ENCODE measurements at places on chromosomes 2 and 18. TPM values are rescaled to one million over a fixed set of nuclear protein-coding genes. Genes with fewer than 3 reads are reported as not detected.

- H3K27ac ChIP-seq = no peak overlapping the region
- H3K4me1 ChIP-seq = no peaks in the 10 kb centered on the region
- H3K36me3 ChIP-seq = no peaks in the 10 kb centered on the region
Measured at GRCh38 chr2:164675687-164676086, 54.4 kb upstream of the GRB14 start.

DNA sequence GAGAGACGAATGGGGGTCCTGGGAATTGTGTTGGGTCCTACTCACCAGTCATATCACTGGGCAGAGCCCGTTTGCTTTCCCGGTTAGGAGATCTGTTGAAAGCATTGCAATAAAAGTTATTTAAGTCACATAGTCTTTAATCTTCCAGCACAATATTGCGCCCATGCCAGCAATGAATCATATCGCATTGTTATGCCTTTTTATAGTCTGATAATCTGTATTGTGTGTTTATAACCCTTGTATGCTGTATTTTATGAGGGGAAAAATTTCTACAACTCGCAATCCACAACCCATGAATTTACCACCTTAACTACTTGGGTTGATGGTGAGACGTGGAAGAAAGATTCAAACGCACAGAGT lies 211.9 kb upstream of the SMIM21 start:
- H3K27me3 ChIP-seq = no peaks in the 10 kb centered on the region
- H3K4me3 ChIP-seq = no peak overlapping the region
- no peaks in the 10 kb centered on the region for H3K36me3 ChIP-seq
- H3K27ac ChIP-seq = no peak overlapping the region

Gene ZBTB7C
- total RNA-seq = 92.3 TPM

DNA sequence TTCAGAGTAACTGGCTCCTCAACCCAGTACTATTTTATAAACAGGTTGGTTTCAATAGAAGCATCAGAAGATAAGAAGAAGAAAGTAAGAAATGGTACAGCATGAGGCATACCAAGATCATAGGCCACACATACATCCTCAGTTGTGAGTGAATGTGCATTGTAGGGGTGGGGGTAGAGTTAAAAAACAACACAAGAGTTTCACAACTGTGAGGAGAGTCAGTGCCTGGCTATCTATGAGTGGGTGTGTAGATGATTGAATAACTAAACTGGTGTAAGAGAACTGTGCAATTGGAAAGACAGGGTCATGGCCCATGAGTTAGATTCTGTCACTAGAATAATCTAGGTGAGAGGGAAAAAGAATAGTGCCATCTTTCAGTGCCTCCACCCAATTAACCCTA lies 748.2 kb upstream of the ACVR2A start:
- no peak for DNase-seq
- no peaks in the 10 kb centered on the region for H3K27me3 ChIP-seq
- no peak overlapping the region for H3K27ac ChIP-seq
- no peaks in the 10 kb centered on the region for H3K36me3 ChIP-seq
- no peak overlapping the region for H3K4me3 ChIP-seq

DNA sequence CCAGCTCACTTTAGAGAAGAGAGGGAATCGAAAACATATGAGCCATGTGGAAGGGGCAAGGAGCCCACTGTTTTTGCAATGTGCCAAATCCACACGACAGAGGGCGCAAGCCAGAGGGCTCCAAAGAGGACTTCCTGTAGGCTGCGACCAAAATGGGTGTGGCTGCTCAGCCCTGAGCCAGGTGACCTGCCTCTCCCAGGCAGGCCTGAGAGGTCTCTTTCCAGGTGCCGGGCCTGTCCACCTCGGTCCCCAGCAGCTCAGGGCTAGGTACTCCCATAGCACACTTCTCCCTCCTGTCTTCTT lies 153.8 kb downstream of the TTC32 start:
- H3K36me3 ChIP-seq = no peaks in the 10 kb centered on the region
- no peak overlapping the region for H3K27ac ChIP-seq
- DNase-seq = no peak
- no peaks in the 10 kb centered on the region for H3K4me1 ChIP-seq

DNA sequence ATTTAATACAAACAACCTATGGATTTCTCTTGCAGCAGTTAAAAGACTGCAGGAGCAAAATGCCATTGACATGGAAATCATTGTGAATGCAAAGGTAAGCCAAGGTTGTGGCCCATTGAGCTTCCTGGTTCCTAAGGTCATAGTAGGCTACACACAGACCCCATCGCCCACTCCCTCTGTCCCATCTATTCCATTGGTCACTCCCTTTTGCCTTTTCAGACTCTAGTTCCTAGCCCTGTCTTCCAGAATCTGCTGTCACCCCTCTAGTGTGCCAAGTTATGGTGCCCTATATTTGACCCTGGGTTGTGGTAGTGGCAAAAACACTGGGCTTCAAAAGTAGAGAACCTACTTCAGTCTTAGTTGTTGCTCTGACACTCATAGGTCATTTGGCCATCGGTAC lies 44.7 kb downstream of the UGP2 start:
- H3K36me3 ChIP-seq = peaks cover 98% of the 10 kb centered on the region
- H3K4me3 ChIP-seq = no peak overlapping the region
- no peaks in the 10 kb centered on the region for H3K27me3 ChIP-seq
- no peak for DNase-seq
- H3K4me1 ChIP-seq = no peaks in the 10 kb centered on the region
- no peak overlapping the region for H3K27ac ChIP-seq

DNA sequence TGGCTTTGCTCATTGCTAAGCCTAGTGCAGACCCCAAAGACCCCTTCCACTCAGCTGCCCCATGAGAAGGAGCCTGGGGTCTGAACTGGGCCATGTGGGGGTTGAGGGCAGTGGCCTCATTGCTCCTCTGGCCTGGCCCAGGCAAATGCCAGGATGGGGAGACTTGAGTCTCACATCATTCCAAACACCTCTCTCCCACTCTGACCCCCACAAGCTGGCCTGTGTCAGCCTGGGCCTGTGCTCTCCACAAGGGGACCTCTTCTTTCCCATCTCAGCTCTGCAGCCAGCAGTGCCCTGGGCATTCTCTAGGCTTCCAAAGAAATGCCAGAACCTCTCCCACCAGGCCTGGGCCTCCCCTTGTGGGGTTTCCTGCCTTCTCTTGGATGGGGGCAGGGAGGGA lies 45.8 kb upstream of the OTOF start:
- no peaks in the 10 kb centered on the region for H3K4me1 ChIP-seq
- no peak for DNase-seq
- no peaks in the 10 kb centered on the region for H3K36me3 ChIP-seq

Gene G6PC2
- not detected for total RNA-seq

- no peaks in the 10 kb centered on the region for H3K36me3 ChIP-seq
- no peaks in the 10 kb centered on the region for H3K4me1 ChIP-seq
- no peaks in the 10 kb centered on the region for H3K27me3 ChIP-seq
Measured at GRCh38 chr2:172817411-172817810, 81.8 kb downstream of the RAPGEF4 start.

- H3K4me1 ChIP-seq = no peaks in the 10 kb centered on the region
- H3K4me3 ChIP-seq = no peak overlapping the region
- H3K36me3 ChIP-seq = no peaks in the 10 kb centered on the region
Measured at GRCh38 chr18:44149706-44150105, 531.0 kb upstream of the SETBP1 start.

Gene CERKL
- not detected for total RNA-seq

- H3K27ac ChIP-seq = no peak overlapping the region
- DNase-seq = no peak
- H3K4me3 ChIP-seq = no peak overlapping the region
- no peaks in the 10 kb centered on the region for H3K36me3 ChIP-seq
Measured at GRCh38 chr2:9741110-9741509, 102.2 kb upstream of the TAF1B start.

GRCh38 chr2:17296686-17297085 lies 221.6 kb downstream of the RAD51AP2 start:
- H3K4me3 ChIP-seq = no peak overlapping the region
- no peaks in the 10 kb centered on the region for H3K36me3 ChIP-seq
- no peak overlapping the region for H3K27ac ChIP-seq
- no peaks in the 10 kb centered on the region for H3K4me1 ChIP-seq

DNA sequence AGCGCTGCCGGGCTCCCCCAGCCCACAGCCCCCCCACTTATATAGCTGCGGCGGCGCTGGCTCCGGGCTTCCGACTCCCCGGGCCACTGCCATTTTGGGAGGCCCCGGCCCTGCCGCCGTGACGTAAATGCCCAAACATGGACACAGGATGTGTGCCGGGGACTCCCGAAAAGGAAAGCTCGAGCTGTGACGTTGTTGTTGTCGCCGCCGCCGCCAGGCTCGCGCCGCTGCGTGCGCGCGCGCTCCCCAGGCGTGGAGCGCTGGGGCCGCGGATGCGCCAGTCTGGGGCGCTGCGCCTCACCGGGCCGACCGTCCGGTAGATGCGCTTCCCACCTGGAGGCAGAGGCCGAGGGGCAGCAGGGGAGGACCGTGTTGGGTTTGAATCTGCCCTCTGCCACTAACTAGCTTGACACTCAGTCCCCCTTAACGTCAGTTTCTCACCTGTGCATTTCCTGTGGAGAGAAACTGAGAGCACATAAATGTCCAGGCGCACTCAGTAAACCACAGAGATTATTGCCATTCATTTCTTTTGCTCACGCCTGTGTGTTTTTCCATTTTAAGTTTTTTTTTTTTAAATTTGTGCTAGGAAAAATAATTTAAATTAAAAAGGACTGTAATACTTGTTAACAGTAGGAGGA lies at the start of gene EGR4:
TSS of gene EGR4 (minus strand) at position 15 of the 638 bp plus-strand sequence. CDS start 231 bp downstream, outside the sequence.
- H3K4me1 ChIP-seq = peaks cover 23% of the 10 kb centered on the region
- peak within 1 kb of the TSS; percentile 40 for H3K4me3 ChIP-seq
- peaks cover 27% of the 10 kb centered on the region for H3K27me3 ChIP-seq
- H3K36me3 ChIP-seq = no peaks in the 10 kb centered on the region
- no peak within 1 kb of the TSS for H3K27ac ChIP-seq

DNA sequence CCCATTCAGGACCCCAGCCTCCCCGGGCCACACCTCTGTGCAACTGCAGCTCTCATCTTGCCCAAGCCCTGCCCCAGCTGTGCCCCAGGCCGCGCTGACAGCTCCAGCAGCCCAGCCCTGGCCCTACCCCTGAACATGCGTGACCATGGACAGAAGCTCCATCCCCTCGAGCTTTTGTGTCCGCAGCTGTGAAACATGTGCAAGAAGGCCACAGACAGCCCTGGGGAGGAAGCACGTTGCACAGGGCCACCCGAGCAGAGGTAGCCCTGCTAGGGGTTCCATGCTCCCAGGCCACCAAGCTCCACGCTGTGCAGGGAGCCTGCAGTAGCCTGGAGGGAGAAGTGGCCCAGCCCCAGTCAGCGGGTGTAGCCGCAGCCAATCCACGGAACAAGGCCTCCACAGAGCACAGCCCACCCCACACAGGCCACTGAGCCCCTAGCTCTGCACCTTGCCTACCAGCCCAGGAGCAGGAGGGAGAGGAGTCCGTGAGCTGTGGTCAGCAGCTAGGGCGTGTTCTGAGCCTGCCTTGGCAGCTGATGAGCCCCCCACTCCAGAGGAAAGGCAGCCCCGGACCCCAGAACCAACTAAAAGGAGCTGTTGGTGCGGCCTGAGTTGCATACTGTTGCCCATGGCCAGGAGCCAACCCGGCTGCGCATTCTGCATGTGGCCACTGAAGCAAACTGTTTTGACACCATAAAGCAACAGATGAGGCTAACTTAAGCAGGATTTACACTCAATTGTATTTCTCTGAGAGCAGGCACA lies 184.0 kb downstream of the SEPTIN10 start:
- no peaks in the 10 kb centered on the region for H3K27me3 ChIP-seq
- DNase-seq = no peak

Gene ZNF892
- 1.9 TPM for total RNA-seq

Gene GULP1
- total RNA-seq = 23.0 TPM

Gene CNGA3
- 0.48 TPM for total RNA-seq

Gene ARHGAP28
- total RNA-seq = 4.8 TPM

Gene NHEJ1
- total RNA-seq = 14.3 TPM

- no peak overlapping the region for H3K4me3 ChIP-seq
- H3K4me1 ChIP-seq = no peaks in the 10 kb centered on the region
- H3K27me3 ChIP-seq = no peaks in the 10 kb centered on the region
- no peak overlapping the region for H3K27ac ChIP-seq
- DNase-seq = no peak
Measured at GRCh38 chr18:47403949-47404348, 152.5 kb upstream of the SKOR2 start.

Gene RMND5A
- total RNA-seq = 52.5 TPM

Gene LCT
- total RNA-seq = not detected

Gene DPY30
- total RNA-seq = 55.5 TPM

- H3K27ac ChIP-seq = no peak overlapping the region
- H3K4me3 ChIP-seq = no peak overlapping the region
- H3K4me1 ChIP-seq = no peaks in the 10 kb centered on the region
Measured at GRCh38 chr2:2455151-2455550, 124.1 kb upstream of the MYT1L start.

- H3K4me3 ChIP-seq = no peak overlapping the region
- DNase-seq = no peak
- no peaks in the 10 kb centered on the region for H3K4me1 ChIP-seq
Measured at GRCh38 chr18:73944715-73945114, 202.9 kb downstream of the FBXO15 start.

DNA sequence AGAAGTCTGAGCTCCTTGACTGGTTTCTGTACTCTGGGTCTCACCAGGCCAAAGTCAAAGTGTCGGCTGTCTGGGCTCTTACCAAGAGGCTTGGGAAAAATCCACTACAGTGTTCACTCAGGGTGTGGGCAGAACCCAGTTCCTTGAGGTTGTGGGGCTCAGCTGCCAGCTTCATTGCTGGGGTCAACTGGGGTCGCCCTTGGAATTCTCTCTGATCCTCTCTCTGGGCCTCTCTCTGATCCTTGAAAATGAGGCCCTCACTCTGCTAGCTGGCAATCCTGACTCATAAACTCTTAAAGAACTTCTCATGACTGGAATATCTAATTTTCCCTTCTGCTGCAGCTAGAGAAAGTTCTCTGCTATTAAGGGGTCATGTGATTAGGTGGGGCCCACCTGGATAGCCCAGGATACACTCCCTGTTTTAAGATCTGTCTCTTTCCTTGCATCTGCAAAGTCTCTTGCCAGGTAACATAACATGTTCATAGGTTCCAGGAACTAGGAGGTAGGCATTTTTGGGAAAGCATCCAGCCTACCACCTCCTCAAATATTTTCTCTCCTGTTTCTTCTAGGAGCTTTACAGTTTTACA lies 66.3 kb downstream of the SP110 start:
- H3K36me3 ChIP-seq = no peaks in the 10 kb centered on the region
- H3K4me1 ChIP-seq = no peaks in the 10 kb centered on the region
- H3K27ac ChIP-seq = no peak overlapping the region
- no peaks in the 10 kb centered on the region for H3K27me3 ChIP-seq

- H3K27me3 ChIP-seq = no peaks in the 10 kb centered on the region
- H3K36me3 ChIP-seq = no peaks in the 10 kb centered on the region
Measured at GRCh38 chr2:122545821-122546220, 790.4 kb downstream of the TSN start.

DNA sequence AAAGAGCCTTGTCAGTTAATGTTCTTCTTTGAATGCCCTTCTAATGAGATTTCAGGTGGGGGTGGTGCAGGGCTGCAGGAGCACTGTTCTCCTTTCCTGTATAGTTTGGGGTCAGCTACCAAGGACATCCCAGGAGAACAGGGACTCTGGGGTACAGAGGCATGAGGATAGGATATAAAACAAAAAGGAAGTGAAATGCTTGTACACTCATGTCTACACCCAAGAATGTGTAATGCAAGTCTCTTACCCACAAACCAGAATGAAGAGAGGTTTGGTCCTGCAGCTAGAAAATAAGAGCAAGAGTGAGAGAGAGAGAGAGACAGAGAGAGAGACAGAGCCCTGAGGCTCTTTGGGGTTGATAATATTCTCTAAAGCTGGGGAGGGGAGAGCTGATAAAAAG lies 151.8 kb upstream of the KCTD1 start:
- H3K27me3 ChIP-seq = no peaks in the 10 kb centered on the region
- no peaks in the 10 kb centered on the region for H3K4me1 ChIP-seq
- no peak overlapping the region for H3K4me3 ChIP-seq
- H3K36me3 ChIP-seq = no peaks in the 10 kb centered on the region

GRCh38 chr2:237315170-237315828 lies 98.7 kb downstream of the COL6A3 start:
- no peaks in the 10 kb centered on the region for H3K27me3 ChIP-seq
- no peaks in the 10 kb centered on the region for H3K36me3 ChIP-seq
- no peak for DNase-seq
- peaks cover 29% of the 10 kb centered on the region for H3K4me1 ChIP-seq

All from esophagus squamous epithelium (tissue), 5 donors.